ENCODE measurements at places on chromosomes 2 and 18.

- no peak for DNase-seq
Observed at GRCh38 chr18:40849886-40850285, 1105.1 kb upstream of the PIK3C3 start.

GRCh38 chr18:11387880-11388279, 221.5 kb upstream of the SLC35G4 start:
- no peak for DNase-seq

DNA sequence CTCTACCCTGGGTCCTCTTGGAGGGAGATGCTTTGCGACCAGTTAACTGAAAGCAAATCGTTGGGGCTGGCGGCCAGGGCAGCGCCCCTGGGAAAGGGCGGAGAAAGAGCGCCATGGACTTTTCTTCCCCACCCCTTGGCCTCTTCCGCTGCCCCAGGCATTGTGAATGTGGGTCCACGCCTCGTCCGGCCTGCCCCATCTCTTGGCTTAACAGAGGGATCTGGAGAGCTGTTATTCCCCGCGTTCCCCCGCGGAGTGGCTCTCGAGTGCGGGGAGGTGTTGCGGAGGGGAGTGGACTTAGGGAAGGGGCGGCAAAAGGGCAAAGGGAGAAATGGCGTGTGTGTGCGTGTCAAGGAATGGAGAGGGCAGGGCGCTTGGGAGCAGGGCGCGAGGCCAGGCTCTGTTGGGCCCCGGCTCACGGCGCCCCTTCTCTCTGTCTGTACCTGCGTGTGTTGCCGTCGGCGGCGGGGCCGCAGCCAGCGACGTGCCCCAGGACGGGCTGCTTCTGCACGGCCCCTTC, 6.6 kb downstream of the EMX1 start:
- no peak for DNase-seq

- no peak for DNase-seq
Observed at GRCh38 chr18:62862466-62862865, 147.1 kb downstream of the PHLPP1 start.

- DNase-seq = no peak
Observed at GRCh38 chr18:14921031-14921430, 173.1 kb downstream of the ANKRD30B start.

DNA sequence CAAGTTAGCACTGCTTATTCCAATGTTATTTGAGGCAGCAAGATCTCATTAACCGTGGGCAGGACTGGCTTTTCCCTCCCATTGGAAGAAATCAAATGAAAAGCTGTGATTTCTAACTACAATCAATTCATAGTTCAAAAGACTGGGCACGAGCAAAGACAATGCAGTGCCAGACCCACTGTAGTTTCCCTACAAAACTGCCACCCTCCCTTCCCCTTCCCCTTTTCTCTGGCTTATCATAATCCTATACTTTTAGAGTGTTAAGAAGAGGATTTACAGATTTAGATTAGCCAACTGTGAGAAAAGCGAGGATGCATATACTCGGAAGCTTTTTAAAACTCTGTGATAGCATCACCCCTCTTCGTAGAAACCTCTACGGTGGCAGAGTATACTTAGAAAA, 260.4 kb downstream of the STK39 start:
- no peak for DNase-seq

DNA sequence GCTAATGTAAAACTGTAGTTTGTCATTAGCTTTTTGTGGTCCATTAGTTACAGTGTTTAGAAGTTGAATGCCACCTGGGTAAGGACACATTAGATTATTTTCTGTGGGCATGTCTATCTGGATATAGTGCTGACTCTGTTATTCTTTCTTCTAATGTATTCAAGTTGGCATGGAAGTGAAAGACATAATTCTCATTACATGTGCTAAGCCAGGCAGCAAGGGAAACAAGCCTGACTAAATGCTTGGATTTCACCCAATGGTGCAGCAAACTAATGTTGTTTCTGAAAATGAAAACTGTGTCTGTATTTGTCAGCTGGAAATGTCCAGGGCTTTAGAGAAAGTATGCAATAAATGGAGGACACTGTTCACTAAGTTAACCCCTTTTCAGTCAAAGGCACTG, 100.7 kb downstream of the NUP35 start:
- DNase-seq = no peak

DNA sequence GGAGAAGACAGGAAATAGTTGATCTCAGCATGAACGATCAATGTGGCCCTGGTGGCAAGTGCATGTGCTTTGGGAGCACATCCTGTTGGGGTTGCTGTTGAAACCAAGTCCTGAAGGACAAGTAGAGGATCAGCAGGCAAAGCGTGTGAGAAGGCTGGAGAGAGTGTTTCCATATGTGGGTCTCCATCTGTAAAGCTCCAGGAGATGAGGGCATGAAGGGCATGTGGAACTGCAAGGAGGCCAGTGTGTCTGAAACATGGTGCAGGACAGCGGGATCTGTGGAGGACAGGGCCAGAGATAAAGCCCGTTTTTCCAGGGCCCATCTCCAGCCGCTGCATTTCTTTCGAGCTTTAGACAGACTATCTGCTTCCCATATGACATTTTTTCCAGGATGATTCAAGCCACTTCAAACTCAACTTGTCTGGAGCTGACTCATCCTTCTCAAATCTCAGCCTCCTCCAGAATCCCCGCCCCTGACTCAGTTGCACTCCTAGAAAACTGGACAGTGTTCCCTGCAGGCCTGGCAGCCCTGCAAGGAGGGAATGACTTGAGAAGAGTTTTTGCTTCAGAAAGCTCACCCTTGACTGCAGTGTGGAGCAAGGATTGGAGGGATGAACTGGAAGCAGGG, 226.1 kb downstream of the VAPA start:
- DNase-seq = no peak

DNA sequence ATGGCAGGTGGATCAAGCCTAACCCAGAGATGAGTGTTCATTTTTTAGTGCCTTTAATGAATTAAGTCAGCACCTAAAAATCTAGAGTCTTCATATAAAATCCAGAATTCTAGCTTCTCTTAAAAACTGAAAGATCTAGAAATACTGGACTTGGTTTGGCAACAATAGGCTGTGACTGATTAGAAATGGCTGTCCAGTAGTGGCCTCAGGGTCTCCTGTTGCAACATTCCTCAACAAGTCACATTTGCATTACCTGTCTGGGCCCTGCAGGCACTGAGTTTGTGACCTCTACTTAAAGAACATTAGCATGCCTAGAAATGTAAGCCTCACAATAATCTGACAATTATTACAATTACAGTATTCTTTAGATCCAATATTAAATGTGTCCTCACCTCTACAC, 33.1 kb downstream of the MBD2 start:
- no peak for DNase-seq

Measured in GDM1 (cell line).